NCI-H2171 (cell line): ENCODE measurements at places on chromosomes 4 and X.

- no peak for DNase-seq
Observed at GRCh38 chr4:2591189-2591588, 54.7 kb downstream of the FAM193A start.

DNA sequence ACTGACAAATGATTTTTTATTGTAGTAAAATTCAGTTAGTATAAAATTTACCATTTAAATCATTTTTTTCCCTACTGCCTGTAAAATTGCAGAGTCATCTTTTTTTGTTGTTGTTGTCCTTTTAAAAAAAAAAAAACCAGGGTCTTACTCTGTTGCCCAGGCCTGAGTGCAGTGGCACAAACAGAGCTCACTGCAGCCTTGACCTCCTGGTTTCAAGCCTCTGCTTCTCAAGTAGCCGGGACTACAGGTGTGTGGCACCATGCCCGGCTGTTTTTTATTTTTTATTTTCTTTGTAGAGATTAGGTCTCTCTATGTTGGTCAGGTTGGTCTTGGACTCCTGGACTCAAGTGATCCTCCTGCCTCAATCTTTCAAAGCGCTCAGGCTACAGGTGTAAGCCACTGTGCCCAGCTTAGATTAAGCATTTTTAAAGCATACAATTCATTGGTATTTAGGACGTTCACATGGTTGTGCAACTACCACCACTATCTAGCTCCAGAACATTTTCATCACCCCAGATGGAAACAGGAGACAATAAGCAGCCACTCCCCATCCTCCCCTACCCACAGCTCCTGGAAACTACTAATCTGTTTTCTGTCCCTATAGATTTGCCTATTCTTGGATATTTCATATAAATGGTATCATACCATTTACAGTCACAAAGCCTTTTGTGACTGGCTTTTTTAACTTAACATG lies 59.7 kb upstream of the PGRMC2 start:
- no peak for DNase-seq

DNA sequence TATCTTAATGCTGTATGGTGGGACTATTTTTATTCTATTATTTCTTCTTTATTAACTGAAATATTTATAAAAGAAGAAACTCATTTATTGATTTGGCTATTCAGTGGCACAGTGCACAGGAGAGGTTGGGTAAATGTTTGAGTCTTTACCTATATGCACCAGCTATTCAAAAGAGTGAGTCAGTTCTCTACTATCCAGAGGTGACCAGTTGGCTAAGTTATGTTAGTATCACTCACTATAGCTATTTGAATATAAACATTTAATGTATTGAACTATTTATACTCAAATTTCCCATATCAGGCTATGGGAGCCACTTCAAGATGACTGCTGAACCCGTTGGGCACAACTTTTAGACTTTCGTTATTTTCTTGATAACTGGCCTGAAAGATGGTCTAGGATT lies 106.1 kb upstream of the VEGFC start:
- no peak for DNase-seq

DNA sequence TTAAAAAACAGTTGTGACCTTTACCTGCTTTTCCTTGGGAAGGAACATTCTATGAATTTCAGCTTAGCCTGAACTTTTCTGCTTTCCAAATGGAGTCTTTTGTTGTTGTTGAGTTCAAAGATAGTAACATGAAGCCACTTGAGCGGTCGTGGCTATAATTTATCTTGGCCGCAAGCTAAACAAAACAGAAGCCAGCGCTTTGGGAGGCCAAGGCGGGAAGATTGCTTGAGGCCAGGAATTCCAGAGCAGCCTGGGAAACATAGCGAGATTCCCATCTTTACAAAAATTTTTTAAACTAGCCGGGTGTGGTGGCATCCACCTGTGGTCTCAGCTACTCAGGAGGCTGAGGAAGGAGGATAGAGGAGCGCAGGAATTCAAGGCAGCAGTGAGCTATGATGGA lies 29.9 kb downstream of the TKTL1 start:
- no peak for DNase-seq

GRCh38 chrX:47063179-47063578 lies 15.1 kb upstream of the RGN start:
- DNase-seq: no peak

- no peak for DNase-seq
Observed at GRCh38 chr4:81215931-81216330, 909 bp upstream of the PRKG2 start.

GRCh38 chr4:25823632-25824031 lies 39.2 kb downstream of the SEL1L3 start:
- no peak for DNase-seq

DNA sequence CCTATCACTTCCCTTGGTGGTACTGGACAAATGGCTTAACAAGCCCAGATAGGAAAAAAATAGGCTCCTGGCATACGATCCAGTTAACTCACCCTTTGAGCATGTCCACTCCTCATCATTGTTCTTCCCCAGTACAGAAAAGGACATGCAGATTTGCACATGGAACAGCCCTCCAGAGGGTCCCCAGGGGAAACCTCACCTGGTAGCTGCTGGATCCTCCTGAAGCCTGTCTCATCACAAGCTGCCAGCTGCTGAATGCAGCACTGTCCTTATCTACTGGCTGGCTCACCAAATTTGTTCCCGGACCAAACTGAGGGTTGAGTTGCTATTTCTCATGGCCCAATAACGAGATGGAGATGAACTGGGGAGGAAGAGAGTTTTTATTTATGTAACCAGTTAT lies 49.4 kb downstream of the SERTM2 start:
- no peak for DNase-seq

- no peak for DNase-seq
Observed at GRCh38 chr4:58325070-58325469, 1214.9 kb upstream of the IGFBP7 start.

- no peak for DNase-seq
Observed at GRCh38 chr4:76654084-76654483, 219.1 kb downstream of the SHROOM3 start.

- DNase-seq: no peak
Observed at GRCh38 chr4:48108309-48109073, 25.6 kb downstream of the TXK start.

GRCh38 chrX:77952173-77952572 lies 17.3 kb downstream of the PGAM4 start:
- DNase-seq: no peak

GRCh38 chr4:108030332-108030731 lies 40.6 kb downstream of the HADH start:
- DNase-seq: no peak

DNA sequence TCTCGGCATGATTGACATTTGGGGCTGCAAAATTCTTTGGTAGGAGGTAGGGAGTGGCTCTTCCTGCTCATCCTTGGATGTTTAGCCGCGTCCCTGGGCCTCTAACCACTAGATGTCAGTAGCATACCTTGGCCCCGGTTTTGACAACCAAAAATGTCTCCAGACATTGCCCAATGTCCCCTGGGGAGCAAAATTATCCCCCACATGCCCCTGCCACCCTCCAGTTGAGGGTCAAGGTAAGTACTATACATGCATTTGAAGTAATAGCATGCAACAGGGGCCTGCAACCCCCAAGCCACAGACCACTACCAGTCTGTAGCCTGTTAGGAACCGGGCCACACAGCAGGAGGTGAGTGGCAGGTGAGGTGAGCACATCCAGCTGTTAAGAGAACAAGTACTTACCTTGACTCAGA lies 17.6 kb upstream of the KIAA1210 start:
- no peak for DNase-seq

- DNase-seq: no peak
Observed at GRCh38 chr4:186725469-186726425, 2.1 kb upstream of the FAT1 start.

DNA sequence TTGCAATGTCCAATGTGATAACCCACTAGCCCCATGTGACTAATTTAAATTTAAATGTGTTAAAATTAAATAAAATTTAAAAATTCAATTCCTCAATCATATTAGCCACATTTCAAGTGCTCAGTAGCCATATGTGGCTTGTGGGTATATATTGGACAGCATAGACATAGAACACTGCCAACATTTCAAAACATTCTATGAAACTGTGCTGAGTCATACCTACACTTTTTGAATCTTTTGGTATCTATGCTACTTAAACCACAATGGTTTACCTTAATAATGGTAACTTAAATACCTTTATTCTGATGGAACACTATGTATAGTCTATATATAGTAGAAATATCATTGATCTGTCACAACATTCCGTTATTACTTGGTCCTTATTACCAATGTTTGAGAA lies 223.4 kb upstream of the ATOH1 start:
- DNase-seq: no peak

DNA sequence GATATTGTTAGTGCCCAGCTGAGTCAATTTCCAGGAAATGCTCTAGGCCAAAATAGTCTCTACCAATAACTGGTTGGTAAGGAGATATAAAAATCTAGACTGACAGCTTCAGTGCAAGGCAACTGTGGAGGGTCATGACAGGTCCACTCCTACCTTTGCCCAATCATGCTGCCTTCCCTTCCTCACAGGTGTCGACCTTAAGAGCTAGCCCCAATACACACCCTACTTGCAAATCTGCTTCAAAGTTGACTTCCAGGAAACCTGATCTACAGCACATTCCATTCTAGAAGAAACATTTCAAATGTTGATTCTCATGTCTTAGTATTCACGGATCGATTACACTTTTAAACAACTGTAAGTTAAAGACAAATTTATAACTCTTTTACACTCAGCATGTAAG lies 1455.5 kb downstream of the TECRL start:
- DNase-seq: no peak

- DNase-seq: no peak
Observed at GRCh38 chr4:100492129-100492528, 25.7 kb downstream of the EMCN start.
